ENCODE measurements at places on chromosomes 6 and 20. TPM values are rescaled to one million over a fixed set of nuclear protein-coding genes. Genes with fewer than 3 reads are reported as not detected.

Gene RCAN2
- total RNA-seq = 298 TPM

Gene SIRPA
- 25.8 TPM for total RNA-seq

Gene C20orf144
- not detected for total RNA-seq

Gene MAS1
- total RNA-seq = 0.04 TPM

Gene DLL1
- 22.0 TPM for total RNA-seq

Gene POU5F1
- total RNA-seq = not detected

Gene LCA5
- 2.3 TPM for total RNA-seq

Gene LINC00237
- total RNA-seq = not detected

Gene PNLDC1
- total RNA-seq = not detected

Gene KHDC1
- total RNA-seq = 1.4 TPM

Gene C20orf96
- 4.8 TPM for total RNA-seq

Gene TP53RK
- total RNA-seq = 5.2 TPM

GRCh38 chr20:57007171-57007540 is 259.3 kb downstream of the BMP7 start:
- no peak overlapping the region for H3K27ac ChIP-seq
- no peak overlapping the region for H3K4me3 ChIP-seq
- DNase-seq = no peak
- H3K4me1 ChIP-seq = no peaks in the 10 kb centered on the region
- H3K27me3 ChIP-seq = peaks cover 80% of the 10 kb centered on the region

DNA sequence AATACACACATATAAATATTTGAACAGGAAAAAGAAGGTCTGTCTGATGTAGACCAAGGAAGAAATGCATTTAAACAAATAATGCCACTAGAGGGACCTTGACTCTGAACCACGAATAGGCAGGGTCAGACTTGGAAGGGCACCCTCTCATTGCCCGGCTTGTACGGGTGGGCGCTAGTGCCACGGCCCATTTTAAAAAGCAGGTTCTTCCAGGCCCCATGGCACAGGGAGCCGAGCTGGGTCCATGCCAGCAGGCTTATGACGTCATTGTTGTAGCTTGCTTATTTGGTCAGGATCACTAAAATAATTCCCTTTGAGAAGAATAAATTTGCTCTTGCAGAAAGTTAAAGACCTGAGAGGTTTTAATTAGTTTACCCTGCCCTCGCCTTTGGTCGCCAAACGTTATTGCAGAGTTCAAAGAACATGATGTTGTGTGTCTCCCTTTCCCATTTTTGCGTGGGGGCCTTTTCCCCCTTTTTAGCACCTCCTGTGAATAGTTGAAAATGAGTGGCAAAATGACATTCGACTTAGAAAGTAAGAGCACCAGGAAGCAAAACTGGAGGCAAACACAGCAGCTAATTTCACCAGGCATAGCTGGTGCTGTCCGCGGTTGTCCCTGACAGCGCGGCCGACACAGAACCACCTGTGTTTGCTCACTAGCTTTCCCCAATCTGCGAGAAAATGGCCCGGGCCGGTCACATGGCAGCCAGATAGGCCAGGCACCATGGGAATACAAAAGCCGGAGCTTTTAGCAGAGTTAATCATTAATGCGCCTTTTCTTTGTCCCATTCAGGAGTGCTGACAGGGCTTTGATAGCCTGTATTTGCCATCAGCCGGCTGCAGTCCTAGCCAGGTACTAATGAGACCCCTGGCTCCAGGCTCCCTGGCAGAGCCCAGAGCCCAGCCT is 93.8 kb downstream of the FOXA2 start:
- no peak overlapping the region for H3K27ac ChIP-seq
- H3K4me3 ChIP-seq = no peak overlapping the region
- H3K36me3 ChIP-seq = no peaks in the 10 kb centered on the region
- DNase-seq = no peak

DNA sequence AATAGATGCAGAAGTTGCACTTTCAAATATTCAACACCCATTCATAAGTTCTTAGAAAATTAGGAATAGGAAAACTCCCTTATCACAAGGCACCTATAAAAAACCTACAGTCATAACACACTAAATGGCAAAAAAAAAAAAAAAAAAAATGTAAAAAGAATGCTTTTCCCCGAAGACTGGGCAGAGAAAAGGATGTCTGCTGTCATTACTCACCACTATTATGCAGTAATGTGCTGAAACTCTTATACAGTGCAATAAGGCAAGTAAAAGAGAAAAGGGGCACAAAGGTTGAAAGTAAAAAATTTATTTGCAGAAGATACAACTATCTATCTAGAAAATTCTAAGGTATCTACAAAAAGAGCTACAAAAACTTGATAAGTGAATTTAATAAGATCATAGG is 607.8 kb upstream of the ARID1B start:
- no peak overlapping the region for H3K27ac ChIP-seq
- no peaks in the 10 kb centered on the region for H3K36me3 ChIP-seq
- peaks cover 3% of the 10 kb centered on the region for H3K4me1 ChIP-seq
- H3K4me3 ChIP-seq = no peak overlapping the region

DNA sequence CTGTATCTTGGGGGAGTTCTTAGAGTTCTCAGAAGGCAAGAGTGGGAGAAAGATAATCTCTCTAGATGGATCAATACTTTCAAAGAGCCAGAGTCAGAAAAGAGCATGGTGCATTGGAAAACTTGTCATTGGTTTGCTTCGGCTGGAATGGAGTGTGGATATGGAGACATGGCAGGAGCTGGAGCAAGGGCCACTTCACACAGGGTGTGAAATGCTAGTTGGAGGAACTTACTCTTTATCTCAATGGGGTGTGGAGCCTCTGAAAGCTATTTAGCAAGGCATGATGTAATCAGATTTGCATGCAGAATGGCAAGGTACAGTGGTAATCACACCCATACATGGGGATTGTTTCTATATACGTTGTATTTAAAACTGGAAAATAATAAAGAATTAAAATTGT is 31.5 kb upstream of the PAQR8 start:
- H3K27ac ChIP-seq = no peak overlapping the region
- no peaks in the 10 kb centered on the region for H3K27me3 ChIP-seq
- H3K4me3 ChIP-seq = no peak overlapping the region
- no peak for DNase-seq

DNA sequence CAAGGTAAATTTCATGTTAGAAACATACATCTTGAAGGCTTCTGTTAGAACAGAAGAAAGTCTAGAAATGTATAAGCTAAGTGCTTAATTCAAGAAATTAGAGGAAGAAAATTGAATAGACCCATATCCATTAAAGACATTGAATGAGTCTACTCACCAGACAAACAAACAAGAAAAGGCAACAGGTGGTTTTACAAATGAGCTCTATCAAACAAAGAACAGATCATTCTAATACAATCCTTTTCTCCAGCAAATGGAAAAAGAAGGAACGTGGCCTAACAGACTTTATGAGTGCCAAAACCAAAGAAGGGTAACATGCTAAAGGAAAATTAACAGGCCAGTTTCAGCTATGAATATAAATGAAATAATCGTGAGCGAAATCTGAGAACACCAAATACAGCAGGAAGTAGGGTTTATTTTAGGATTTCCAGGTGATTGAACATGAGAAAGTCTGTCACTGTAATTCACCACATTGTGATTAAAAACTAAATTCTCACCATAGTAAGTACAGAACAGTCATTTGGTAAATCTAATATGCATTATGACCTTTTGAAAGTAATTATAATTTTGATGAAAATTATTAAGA is 22.6 kb downstream of the MTHFD1L start:
- H3K27me3 ChIP-seq = no peaks in the 10 kb centered on the region
- DNase-seq = no peak
- no peak overlapping the region for H3K27ac ChIP-seq
- H3K4me3 ChIP-seq = no peak overlapping the region
- peaks cover 32% of the 10 kb centered on the region for H3K36me3 ChIP-seq

DNA sequence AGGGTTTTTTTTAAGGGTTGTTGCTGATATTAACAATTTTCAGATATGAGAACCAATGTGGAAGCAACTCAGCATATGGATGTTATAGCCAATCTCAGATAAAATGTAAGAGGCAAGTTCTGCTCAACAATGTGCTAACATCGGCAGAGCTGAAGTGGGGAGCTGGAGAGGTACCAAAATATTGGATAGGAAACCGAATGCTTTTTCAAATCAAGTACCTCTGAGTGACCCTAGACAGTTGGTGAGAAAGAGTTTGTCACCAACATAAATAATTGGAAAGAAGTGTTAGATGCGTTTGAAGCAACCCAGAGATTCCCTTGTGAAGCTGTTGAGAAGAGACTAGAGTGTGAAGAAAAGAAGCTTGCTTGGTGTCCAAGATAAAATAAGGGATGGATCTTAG is 140.7 kb downstream of the SOX4 start:
- no peak overlapping the region for H3K4me3 ChIP-seq
- DNase-seq = no peak
- no peaks in the 10 kb centered on the region for H3K36me3 ChIP-seq
- H3K27me3 ChIP-seq = no peaks in the 10 kb centered on the region
- no peak overlapping the region for H3K27ac ChIP-seq

DNA sequence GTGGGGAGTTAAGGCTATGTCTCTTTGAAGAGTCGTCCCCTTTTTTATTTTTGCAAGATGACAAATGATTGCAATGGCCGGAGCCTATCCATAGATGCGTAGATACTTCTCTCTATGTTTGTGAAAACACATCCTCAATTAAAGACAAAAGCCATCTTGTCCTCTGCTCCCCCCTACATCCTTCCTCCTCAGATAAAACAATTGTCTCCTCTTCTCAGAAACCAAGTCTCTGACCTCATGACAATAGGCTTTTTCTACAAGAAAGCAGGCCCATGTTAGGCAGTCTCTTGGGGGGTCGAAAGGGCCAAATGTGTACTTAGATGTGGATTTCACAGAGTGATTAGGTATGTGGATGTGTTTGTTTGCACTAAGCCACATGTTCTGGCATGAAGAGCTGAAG is 51.1 kb upstream of the SSTR4 start:
- H3K27ac ChIP-seq = peak overlapping the region; percentile 60
- DNase-seq = no peak
- no peaks in the 10 kb centered on the region for H3K36me3 ChIP-seq
- H3K4me1 ChIP-seq = peaks cover 10% of the 10 kb centered on the region

DNA sequence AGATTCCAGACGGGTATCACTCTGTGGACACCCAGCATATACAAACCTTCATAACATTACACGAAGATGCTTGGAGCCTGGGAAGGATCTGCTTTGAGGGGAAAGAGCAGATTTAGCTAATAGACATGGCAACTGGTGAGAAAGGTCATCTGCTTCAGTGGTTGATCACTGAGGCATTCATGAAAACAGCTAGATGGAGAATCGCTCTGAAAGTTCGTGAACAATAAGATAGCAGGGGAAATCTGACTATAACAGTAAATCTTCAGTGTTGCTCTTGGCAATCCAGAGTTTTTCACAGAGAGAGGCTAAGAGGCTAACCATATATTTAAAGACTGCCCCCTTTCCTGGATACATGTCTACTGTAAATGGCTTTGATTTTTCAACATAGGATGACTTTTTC is 245.3 kb downstream of the FARS2 start:
- no peaks in the 10 kb centered on the region for H3K27me3 ChIP-seq
- no peak overlapping the region for H3K4me3 ChIP-seq
- H3K27ac ChIP-seq = no peak overlapping the region

- H3K4me1 ChIP-seq = peaks cover 8% of the 10 kb centered on the region
- no peak overlapping the region for H3K4me3 ChIP-seq
- no peaks in the 10 kb centered on the region for H3K27me3 ChIP-seq
- no peak for DNase-seq
- no peaks in the 10 kb centered on the region for H3K36me3 ChIP-seq
Observed at GRCh38 chr6:97095311-97095850, 170.9 kb downstream of the KLHL32 start.

DNA sequence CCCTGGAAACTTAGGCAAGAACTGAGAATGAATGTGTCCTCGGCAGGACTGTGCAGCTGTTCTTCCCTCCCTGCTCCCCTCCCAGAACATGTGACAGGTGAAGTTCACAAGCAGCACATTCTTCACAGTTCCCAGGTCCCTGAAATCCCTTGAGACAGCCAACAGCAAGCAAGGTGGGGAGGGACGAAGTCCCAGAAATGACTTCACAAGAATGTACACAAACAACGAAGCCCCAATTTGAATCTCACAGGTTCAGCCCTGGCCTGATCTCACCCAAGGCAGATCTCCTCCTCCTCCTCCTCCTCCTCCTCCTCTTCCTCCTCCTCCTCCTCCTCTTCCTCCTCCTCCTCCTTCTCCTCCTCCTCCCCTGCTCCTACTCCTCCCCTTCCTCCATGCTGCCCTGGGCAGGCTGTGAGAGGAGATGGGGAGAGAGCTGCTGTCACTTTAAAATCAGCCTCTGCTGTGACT is 32.4 kb downstream of the WRNIP1 start:
- no peak overlapping the region for H3K27ac ChIP-seq
- DNase-seq = no peak
- no peaks in the 10 kb centered on the region for H3K36me3 ChIP-seq
- H3K4me1 ChIP-seq = peaks cover 25% of the 10 kb centered on the region
- H3K27me3 ChIP-seq = no peaks in the 10 kb centered on the region
- H3K4me3 ChIP-seq = no peak overlapping the region

DNA sequence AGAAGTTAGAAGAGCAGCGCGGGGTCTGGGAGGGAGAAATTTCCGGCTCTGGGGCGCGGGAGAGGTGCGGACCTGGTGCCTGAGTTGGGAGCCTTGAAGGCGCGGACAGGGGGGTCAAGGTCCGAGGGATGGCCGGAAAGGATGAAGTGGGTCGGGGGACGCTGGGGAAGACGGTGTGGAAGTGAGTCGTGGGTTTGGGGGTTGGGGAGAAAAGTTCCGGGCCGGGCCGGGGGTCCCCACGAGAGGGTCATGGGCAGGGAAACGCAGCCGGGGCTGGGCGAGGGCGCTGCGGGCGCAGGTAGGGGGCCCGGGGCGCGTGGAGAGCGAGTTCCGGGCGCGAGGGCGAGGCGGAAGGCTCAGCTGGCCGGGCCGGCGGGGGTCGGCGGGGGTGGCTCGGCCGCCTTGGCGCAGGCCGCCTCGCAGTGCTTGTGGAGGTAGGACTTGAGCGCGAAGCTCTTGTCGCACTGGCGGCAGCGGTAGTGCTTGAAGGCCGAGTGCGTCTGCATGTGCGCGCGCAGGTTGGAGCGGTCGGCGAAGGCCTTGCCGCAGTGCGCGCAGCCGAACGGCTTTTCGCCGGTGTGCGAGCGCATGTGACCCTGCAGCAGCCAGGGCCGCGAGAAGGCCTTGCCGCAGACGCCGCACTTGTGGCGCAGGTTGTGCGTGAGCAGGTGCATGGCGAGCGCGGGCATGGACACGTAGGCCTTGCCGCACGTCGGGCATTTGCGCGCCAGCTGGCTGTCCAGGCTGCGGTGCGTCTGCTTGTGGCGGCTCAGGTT is 10.5 kb upstream of the SRXN1 start:
- DNase-seq = no peak
- no peak overlapping the region for H3K4me3 ChIP-seq
- no peaks in the 10 kb centered on the region for H3K36me3 ChIP-seq
- no peaks in the 10 kb centered on the region for H3K4me1 ChIP-seq
- no peak overlapping the region for H3K27ac ChIP-seq

GRCh38 chr20:54188132-54188849 is 14.5 kb upstream of the CYP24A1 start:
- no peak overlapping the region for H3K4me3 ChIP-seq
- H3K4me1 ChIP-seq = no peaks in the 10 kb centered on the region
- no peak overlapping the region for H3K27ac ChIP-seq
- DNase-seq = no peak
- no peaks in the 10 kb centered on the region for H3K27me3 ChIP-seq

- no peaks in the 10 kb centered on the region for H3K27me3 ChIP-seq
- no peak for DNase-seq
- no peak overlapping the region for H3K4me3 ChIP-seq
- no peaks in the 10 kb centered on the region for H3K36me3 ChIP-seq
- H3K4me1 ChIP-seq = no peaks in the 10 kb centered on the region
- H3K27ac ChIP-seq = peak overlapping the region; percentile 19
Observed at GRCh38 chr6:159440911-159441703, 251.9 kb downstream of the SOD2 start.

- peaks cover 23% of the 10 kb centered on the region for H3K36me3 ChIP-seq
- H3K4me1 ChIP-seq = no peaks in the 10 kb centered on the region
Observed at GRCh38 chr6:17851001-17851719, 136.3 kb downstream of the KIF13A start.

GRCh38 chr6:104606361-104606760 is 253.4 kb downstream of the HACE1 start:
- H3K4me1 ChIP-seq = no peaks in the 10 kb centered on the region
- H3K27ac ChIP-seq = no peak overlapping the region
- H3K27me3 ChIP-seq = no peaks in the 10 kb centered on the region
- DNase-seq = no peak

All from heart right ventricle (tissue), 16 donors.